OCI-M1 (cell line): ENCODE measurements at places on chromosomes 13 and 19.

DNA sequence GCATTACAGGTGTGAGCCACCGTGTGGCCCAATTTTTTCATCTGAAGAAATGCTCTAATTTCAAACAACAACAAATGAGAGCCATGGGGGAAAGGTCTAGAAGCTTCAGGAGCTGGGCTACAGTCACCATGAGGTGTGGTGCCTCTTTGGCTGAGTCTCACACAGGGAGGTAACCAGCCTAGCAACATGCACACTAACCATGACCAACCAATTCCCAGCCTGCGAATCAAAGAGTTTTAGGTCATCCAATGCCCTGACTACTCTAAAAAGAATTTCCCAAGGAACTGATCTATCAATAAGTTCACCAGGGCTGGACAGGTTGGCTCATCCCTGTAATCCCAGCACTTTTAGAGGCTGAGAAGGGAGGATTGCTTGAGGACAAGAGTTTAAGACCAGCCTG is 29.9 kb downstream of the PBX4 start:
- no peak for DNase-seq

DNA sequence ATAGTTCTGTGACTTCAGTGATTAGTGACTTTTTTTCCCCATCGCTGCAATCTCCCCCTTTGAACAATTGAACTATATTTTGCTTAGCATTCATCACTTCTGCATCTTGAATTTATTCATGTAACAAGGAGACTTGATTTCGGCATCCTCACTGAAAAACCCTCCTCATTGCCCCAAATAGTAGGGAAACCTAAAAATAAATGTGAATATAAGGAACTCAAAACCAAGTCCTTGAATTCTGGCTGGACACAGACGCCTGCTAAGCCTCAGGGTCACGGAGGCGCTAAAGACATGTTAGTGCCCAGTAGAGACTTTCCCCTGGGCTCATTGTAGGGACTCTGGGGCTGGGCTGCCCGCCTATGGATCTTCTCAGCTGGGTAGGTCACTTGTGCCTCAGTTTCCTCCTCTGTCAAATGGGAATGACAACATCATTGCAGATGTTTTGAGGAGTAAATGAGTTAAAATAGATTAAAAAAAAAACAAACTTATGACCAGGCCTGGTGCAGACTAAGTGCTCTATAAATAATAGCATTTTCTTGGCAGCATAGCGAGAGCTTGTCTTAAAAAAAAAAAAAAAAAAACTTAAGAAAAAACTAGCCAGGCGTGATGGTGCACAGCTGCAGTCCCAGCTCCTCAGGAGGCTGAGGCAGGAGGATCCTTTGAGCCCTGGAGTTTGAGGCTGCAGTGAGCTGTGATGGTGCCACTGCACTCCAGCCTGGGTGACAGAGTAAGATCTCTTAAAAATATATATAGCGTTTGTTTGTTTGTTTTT is 1.8 kb upstream of the ADGRE5 start:
- no peak for DNase-seq

DNA sequence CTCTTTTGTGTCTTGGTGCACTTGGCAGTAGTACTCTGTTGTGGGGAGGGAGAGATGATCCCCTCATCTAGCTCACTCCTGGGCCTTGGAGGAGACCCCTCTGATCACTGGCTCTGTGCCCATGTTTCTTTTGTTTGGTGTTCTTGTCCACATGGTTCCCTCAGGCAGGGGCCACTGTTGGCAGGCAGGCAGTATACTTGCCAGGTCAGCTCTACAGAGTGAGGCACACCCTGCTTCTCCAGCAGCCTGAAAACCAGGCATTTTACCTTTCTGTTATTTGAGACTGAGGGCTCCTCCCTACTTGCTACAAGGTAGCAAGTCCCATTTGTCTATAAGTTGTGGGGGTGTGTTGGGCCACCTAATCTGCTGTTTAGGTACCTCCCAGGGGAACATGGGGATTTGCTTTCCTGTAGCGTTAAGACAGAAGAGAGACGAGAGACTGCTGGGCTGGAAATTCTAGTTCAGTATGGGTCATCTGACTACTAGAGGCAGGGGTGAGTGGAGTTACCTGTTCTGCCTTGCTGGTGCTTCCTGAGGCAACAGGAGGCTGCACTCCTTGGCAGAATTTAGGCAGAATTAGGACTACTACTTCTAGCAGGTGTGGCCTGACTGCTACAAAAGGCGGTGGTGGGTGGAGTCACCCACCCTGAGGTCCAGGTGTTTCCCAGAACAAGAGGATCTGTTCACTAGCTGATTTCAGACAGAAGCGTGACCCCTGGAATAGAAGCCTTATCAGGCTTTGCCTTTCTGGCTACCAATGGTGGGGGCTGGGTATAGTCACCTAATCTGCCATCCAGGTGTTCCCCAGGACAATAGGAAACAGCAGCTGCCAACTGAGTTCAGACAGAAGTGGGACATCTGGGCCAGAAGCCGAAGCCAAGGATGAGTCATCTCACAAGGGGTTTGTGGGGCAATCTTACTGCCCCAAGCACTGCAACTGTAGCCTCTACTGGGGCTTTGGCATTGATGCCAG is 843.0 kb upstream of the ATXN8OS start:
- DNase-seq, result no peak

DNA sequence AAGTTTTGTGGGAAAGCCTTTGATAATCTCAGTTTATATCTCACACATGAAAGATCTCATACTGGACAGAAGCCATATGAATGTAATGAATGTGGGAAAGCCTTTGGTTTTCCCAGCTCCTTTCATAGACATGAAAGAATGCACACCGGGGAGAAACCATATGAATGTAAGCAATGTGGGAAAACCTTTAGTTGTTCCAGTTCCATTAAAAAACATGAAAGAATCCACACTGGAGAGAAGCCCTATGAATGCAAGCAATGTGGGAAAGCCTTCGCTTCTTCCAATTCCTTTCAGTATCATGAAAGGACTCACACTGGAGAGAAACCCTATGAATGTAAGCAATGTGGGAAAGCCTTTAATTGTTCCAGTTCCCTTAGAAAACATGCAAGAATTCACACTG is 54.8 kb downstream of the ZNF627 start:
- no peak for DNase-seq

GRCh38 chr19:39831679-39832078 is 2.3 kb downstream of the DYRK1B start:
- DNase-seq, result no peak

GRCh38 chr19:4707956-4708650 is 15.5 kb downstream of the DPP9 start:
- DNase-seq, result no peak

DNA sequence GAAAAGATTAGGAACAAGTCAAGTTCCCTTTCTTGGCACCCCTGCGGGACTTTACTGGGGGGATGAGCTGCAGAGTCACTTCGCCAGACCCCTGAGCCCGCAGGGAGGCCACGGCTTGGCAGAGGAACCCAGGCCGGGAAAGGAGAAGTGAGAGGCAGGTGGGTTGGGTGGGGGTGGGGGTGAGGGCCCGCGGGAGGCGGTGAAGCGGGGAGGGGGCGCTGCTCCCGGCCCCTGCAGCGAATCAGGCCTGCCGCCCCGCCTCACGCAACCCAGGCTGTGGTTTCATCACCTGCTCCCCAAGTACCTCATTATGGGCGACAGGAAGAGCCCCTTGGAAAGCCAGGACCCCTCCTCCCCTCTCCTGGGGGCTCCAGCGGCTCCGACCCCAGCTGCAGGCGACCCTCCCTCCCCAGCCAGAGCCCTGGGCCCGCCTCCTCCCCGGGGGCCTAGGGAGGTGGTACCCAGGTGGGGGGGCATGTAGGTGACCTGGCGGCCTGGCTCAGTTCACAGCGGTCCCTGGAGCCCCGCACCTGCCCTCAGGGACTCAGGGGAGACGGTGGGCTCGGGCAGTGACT is 9.5 kb downstream of the MEF2B start:
- no peak for DNase-seq

- DNase-seq, result peak; percentile 80
Observed at GRCh38 chr19:10271543-10272086, 695 bp downstream of the ICAM1 start.

DNA sequence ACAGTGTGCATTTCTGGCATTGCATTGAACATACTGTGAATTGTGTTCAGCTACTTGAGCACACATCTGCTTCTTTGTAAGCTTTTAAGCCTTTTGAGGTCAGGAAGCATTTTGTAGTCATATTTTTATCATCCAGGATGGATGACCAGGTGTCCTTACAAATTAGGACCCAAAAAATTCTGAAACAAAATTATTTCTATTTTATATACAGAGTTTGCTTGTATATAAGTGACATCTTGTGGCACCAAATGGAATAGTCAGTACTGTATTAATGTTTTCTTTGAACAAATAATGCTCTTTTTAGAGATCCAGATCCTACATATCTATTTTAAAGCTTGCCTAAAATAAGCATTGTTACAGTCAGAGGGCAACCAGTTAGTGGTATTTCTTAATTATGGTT is 9.5 kb upstream of the SUPT20H start:
- peak; percentile 69 for DNase-seq

GRCh38 chr13:50030315-50030714 is 15.1 kb downstream of the KCNRG start:
- peak; percentile 31 for DNase-seq

DNA sequence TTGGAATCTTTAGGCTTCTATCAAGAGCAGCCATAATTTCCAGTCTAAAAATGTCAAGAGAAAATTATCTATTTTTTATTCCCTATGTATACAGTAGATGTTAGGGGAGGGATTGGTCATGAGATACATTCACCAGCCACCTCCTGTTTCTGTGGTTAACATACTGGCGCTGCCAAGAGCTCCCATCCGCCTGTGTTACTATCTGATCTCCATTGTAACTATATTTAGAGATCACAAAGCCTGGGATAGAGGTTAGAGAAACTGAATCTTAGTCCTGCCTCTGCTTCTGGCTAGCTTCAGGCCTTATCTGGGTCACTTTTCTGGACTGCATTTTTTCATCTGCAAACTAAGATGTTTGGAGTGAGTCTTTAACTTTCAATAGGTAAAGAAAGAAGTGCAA is 46.3 kb downstream of the POLR1D start:
- peak; percentile 90 for DNase-seq
